ENCODE measurements at places on chromosomes 2 and 18. TPM values are rescaled to one million over a fixed set of nuclear protein-coding genes. Genes with fewer than 3 reads are reported as not detected.

GRCh38 chr18:1513519-1513918, 608.8 kb downstream of the ADCYAP1 start:
- H3K36me3 ChIP-seq: no peaks in the 10 kb centered on the region
- H3K27me3 ChIP-seq: no peaks in the 10 kb centered on the region
- H3K4me1 ChIP-seq: no peaks in the 10 kb centered on the region
- H3K4me3 ChIP-seq: no peak overlapping the region
- no peak for DNase-seq

Gene TMEM198
- 1.0 TPM for total RNA-seq

Gene SCYGR2
- not detected for total RNA-seq

- no peaks in the 10 kb centered on the region for H3K36me3 ChIP-seq
- no peaks in the 10 kb centered on the region for H3K27me3 ChIP-seq
- H3K4me1 ChIP-seq: no peaks in the 10 kb centered on the region
Observed at GRCh38 chr2:216620786-216621185, 12.4 kb upstream of the IGFBP2 start.

GRCh38 chr2:171793691-171794678, 100.1 kb downstream of the SLC25A12 start:
- no peaks in the 10 kb centered on the region for H3K27me3 ChIP-seq
- H3K27ac ChIP-seq: no peak overlapping the region
- peaks cover 57% of the 10 kb centered on the region for H3K36me3 ChIP-seq
- H3K4me1 ChIP-seq: peaks cover 9% of the 10 kb centered on the region

DNA sequence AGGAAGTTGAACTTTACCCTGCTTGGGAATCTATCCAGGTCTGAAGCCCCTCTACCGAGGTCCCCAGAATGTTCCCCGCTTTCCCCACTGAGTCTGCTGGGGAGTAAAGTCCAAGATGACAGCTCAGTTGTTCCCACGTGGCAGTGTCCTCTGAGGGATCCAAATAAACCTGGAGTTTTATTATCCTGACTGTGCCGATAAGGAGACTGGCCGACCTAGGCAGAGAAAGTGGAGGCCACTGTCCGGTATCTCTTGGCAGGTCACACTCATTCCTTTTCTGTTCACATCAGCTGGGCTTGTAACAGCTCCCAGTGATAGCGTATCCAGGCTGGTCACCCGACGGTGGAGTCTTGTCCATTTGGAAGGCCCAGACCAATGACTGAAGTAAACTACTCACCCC, 27.5 kb upstream of the C18orf32 start:
- peaks cover 3% of the 10 kb centered on the region for H3K4me1 ChIP-seq
- no peak overlapping the region for H3K4me3 ChIP-seq
- no peak overlapping the region for H3K27ac ChIP-seq

Gene ALPI
- total RNA-seq: not detected

DNA sequence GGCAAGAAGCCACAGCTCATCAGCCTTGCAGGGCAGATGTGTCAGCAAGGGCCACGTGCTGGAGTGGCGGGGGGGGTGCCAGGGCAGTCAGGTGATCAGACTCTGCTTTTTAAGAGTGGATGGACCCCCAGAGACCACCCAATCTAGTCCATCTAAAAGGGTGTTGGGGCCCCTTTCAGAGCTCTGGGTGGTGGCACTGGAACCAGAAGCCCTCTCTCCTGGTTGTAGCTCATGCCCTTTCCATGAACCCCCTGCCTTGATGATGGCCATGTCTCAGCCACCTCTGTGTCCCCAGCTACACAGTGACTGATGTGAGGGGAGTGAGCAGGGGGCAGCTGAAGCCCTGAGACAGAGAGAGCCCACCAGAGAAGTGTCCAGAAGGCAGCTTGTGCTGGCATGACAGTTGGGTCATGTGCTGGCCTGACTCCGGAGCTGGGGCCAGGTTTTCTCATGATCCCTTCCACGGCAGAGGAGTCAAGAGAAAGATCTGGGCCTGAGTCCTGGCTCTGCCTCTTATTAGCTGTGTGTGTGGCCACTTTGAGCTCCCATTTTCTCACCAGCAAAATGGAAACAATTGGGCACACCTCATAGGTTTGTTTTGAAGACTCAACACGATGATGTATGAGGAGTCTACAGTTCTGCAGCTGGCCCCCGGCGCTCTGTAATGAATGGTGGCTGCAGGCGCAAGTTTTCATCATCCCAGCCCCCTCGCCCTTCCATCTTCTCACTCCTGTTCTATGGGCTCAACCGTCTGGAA, 195.7 kb downstream of the ZFP36L2 start:
- H3K36me3 ChIP-seq: no peaks in the 10 kb centered on the region
- DNase-seq: peak; percentile 43
- peaks cover 5% of the 10 kb centered on the region for H3K4me1 ChIP-seq
- H3K27ac ChIP-seq: no peak overlapping the region
- H3K4me3 ChIP-seq: no peak overlapping the region

DNA sequence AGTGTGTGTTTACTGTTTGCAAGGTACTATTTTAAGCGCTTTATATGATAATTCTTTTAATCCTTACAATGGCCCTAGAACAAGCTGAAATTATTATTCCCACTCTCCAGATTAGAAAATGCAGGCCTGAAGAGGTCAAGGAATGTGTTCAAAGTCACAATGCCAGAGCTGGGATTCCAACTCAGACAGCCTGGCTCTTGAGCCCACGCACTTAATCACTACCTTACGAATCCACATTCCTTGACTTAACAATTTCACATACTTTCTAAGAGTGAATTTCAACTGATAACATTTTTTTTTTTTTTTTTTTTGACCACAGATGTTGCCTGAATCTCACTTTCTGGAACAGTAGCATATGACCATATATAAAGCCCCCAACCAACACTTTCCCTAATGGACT, 400.3 kb downstream of the NCKAP5 start:
- H3K4me3 ChIP-seq: no peak overlapping the region
- H3K27ac ChIP-seq: no peak overlapping the region
- H3K36me3 ChIP-seq: no peaks in the 10 kb centered on the region
- H3K27me3 ChIP-seq: no peaks in the 10 kb centered on the region
- no peaks in the 10 kb centered on the region for H3K4me1 ChIP-seq

GRCh38 chr2:23565814-23566213, 180.8 kb downstream of the KLHL29 start:
- peaks cover 10% of the 10 kb centered on the region for H3K36me3 ChIP-seq
- H3K4me1 ChIP-seq: no peaks in the 10 kb centered on the region
- no peak overlapping the region for H3K27ac ChIP-seq
- no peak overlapping the region for H3K4me3 ChIP-seq

DNA sequence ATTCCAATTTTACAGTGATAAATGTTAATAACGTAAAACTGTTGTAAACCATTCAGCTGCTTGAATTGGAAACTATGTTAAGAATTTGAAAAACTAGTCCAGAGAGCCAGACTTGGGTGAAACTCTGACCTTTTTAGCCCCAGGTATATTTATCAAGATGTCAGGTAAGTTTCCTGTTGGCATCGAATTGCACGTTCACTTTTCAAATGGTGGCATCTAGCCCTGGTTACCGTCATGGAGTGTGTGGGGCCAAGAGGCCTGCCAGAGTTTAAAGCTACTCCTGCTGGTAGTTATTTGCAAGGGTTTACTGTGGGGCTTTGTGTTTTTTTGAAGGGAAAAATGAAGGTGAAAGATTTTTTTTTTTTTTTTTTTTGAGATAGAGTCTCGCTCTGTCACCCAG, 109.9 kb downstream of the WDSUB1 start:
- peaks cover 65% of the 10 kb centered on the region for H3K36me3 ChIP-seq
- no peaks in the 10 kb centered on the region for H3K4me1 ChIP-seq
- H3K27ac ChIP-seq: no peak overlapping the region
- no peak for DNase-seq

Gene NCL
- 338 TPM for total RNA-seq

- H3K27me3 ChIP-seq: no peaks in the 10 kb centered on the region
- DNase-seq: no peak
- H3K36me3 ChIP-seq: no peaks in the 10 kb centered on the region
- H3K27ac ChIP-seq: no peak overlapping the region
- H3K4me3 ChIP-seq: no peak overlapping the region
Observed at GRCh38 chr18:29137773-29138495, 961.0 kb upstream of the CDH2 start.

Gene PFN4
- 0.89 TPM for total RNA-seq

DNA sequence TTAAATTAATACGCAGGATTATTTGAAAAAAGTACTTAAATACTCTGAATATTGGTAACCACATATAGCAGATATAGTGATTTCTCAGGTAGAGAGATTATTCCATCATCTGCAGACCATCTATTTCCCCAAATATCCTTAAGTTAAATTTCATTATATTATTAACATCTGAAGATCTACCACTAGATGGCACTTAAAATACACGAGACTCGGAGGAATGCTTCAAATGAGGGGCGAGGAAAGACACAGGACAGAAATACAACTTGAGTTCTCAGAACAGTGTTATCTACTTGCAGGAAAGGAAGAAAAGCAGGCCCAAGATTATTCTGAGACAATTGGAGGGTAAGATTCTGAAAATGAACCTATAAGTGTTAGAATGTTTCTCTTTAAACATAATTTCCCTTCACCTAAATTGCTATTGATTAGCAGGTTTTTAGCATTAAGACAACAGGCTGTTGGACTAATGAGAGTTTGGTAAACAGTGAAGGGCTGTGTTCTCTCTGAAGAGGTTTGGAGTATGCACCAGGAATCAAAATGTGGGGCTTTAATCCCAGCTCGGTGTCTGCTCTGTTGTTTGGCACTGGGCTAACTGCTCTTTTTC, 76.9 kb upstream of the GCFC2 start:
- H3K27ac ChIP-seq: no peak overlapping the region
- DNase-seq: no peak
- H3K4me1 ChIP-seq: no peaks in the 10 kb centered on the region
- no peaks in the 10 kb centered on the region for H3K36me3 ChIP-seq
- H3K4me3 ChIP-seq: no peak overlapping the region
- no peaks in the 10 kb centered on the region for H3K27me3 ChIP-seq

Gene KIF1A
- 0.85 TPM for total RNA-seq

- no peak for DNase-seq
- peak overlapping the region; percentile 100 for H3K27ac ChIP-seq
- peaks cover 55% of the 10 kb centered on the region for H3K4me1 ChIP-seq
- peak overlapping the region; percentile 78 for H3K4me3 ChIP-seq
- peaks cover 15% of the 10 kb centered on the region for H3K36me3 ChIP-seq
Observed at GRCh38 chr2:200863782-200864175, 679 bp downstream of the CLK1 start.

DNA sequence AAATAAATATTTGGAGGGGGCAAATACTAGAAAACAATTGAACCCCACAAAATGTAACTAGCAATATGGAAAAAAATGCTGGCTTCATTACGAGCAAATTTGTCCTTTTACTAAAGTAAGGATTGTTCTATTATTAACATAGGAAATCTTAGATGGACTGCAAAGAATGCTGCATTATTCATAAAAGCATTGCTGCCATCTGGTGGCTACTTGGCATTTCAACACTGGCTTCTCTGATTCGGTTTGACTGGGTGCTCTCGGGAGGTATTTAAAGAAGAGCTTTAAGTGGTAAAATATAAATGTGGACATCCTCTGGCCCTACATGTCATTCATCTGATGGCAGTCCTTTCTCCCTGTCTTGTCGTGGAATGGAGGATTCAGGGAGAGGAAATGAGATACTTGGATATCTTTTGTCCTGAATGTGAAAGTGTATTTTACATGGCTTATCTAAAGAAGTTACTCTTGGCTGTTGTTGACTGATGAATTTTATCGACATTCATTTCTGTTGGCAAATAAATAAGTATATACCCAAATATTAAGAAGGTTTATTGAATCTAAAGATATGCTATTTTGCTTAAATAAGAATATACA, 130.2 kb downstream of the ARHGAP15 start:
- peaks cover 92% of the 10 kb centered on the region for H3K4me1 ChIP-seq
- H3K4me3 ChIP-seq: no peak overlapping the region
- no peaks in the 10 kb centered on the region for H3K27me3 ChIP-seq

Gene GCG
- not detected for total RNA-seq

DNA sequence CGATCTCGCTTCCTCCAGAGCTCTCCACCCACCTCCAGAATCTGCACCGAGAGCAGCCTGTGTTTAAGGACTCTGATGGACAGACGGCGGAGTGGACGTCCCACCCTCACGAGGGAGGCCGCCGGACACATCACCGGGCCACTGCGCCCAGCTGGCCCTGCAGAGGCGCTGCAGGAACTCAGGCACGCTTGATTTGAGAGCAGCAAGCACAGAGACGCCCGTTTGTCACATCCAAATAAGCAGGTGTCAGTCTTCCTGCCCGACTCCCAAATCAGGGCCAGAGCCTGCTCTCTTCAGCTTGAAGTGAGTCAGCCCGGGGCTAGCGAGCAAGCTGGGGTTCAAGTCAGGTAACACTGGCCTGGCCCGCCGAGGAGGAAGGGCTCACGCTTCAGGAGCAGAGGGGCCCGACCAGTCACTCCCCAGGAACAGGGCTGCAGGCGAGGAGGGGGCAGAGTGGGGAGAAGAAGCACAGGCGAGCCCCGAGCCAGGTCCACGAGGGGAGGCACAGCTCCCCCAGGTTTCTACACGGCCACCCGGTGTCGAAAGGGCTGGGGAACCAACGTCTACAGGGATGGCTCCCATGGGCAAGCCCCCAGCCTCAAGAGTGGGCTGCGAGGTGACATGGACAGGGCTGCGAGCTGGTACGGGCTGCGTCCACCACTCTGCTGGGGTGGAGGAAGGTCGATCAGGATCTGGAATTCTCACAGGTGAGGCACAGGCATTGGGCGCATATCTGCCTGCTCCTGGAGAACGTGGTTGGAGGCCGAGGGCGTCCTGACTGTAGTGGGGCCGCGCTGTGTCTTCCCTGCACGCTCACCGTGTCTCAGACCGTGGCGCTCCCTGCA, 52.5 kb upstream of the CTDP1 start:
- no peak overlapping the region for H3K27ac ChIP-seq
- H3K4me1 ChIP-seq: peaks cover 49% of the 10 kb centered on the region
- H3K4me3 ChIP-seq: no peak overlapping the region
- H3K27me3 ChIP-seq: no peaks in the 10 kb centered on the region
- peak; percentile 75 for DNase-seq

DNA sequence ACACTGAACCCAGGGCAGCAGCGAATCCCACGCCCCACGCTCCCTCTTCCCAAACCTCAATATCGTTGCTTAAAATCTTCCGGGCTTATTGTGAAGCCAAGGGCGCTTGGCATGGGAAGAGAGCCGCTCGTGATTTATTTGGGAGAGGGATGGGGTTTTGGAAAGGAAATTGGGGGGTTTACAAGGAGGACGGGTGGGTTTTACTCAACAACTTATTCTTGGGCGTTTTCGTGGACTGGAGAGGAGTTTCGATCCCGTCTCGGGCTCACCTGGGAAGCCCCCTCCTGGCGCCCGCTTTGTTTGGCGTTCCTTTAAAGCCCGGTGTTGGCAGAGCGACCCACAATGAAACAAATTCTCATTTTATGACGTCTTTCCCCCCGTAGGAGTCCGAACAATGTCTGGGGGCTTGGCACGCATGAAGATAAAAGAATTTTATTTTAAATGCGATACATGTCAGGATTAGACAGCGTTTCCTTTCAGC, 135.3 kb downstream of the INSIG2 start:
- peak overlapping the region; percentile 51 for H3K4me3 ChIP-seq
- no peaks in the 10 kb centered on the region for H3K27me3 ChIP-seq
- peak overlapping the region; percentile 63 for H3K27ac ChIP-seq
- no peaks in the 10 kb centered on the region for H3K36me3 ChIP-seq

Gene TEX44
- total RNA-seq: not detected

- no peaks in the 10 kb centered on the region for H3K36me3 ChIP-seq
- peak overlapping the region; percentile 67 for H3K4me3 ChIP-seq
- peaks cover 17% of the 10 kb centered on the region for H3K4me1 ChIP-seq
- peak; percentile 64 for DNase-seq
- H3K27ac ChIP-seq: no peak overlapping the region
Observed at GRCh38 chr2:230925443-230925878, 419 bp upstream of the GPR55 start.
